Panc1 (cell line): ENCODE measurements at places on chromosomes 1 and 21. TPM values are rescaled to one million over a fixed set of nuclear protein-coding genes. Genes with fewer than 3 reads are reported as not detected.

The WDR64 gene
- total RNA-seq = not detected

The LEMD1 gene
- not detected for total RNA-seq

The DNM3 gene
- total RNA-seq = 0.46 TPM

The OR2L13 gene
- total RNA-seq = not detected

The APCS gene
- total RNA-seq = 0.33 TPM

The ARHGEF19 gene
- total RNA-seq = 21.6 TPM

The KCNH1 gene
- not detected for total RNA-seq

The CDK18 gene
- 7.0 TPM for total RNA-seq

The VWA5B1 gene
- not detected for total RNA-seq

The RIPK4 gene
- 67.4 TPM for total RNA-seq

The LENEP gene
- total RNA-seq = 0.67 TPM

The MEX3A gene
- 15.8 TPM for total RNA-seq

The C4BPA gene
- 0.26 TPM for total RNA-seq

The ANKRD45 gene
- total RNA-seq = not detected

The CADM3 gene
- total RNA-seq = 0.28 TPM

The GJA9 gene
- 0.10 TPM for total RNA-seq

The OR10Z1 gene
- total RNA-seq = not detected

The PRKAA2 gene
- 11.1 TPM for total RNA-seq

The SLC44A3 gene
- total RNA-seq = 1.3 TPM

The CD53 gene
- total RNA-seq = 0.49 TPM

The VANGL1 gene
- total RNA-seq = 22.7 TPM

The PRPF38B gene
- 31.7 TPM for total RNA-seq

The MCOLN3 gene
- total RNA-seq = 14.2 TPM

The PGLYRP3 gene
- total RNA-seq = not detected

The TDRD5 gene
- total RNA-seq = 2.4 TPM
